ENCODE measurements at places on chromosomes 16 and 17.

- no peak for DNase-seq
- H3K4me1 ChIP-seq: no peaks in the 10 kb centered on the region
- H3K27ac ChIP-seq: no peak overlapping the region
- no peaks in the 10 kb centered on the region for H3K27me3 ChIP-seq
Measured at GRCh38 chr17:69590671-69591070, 176.2 kb downstream of the MAP2K6 start.

DNA sequence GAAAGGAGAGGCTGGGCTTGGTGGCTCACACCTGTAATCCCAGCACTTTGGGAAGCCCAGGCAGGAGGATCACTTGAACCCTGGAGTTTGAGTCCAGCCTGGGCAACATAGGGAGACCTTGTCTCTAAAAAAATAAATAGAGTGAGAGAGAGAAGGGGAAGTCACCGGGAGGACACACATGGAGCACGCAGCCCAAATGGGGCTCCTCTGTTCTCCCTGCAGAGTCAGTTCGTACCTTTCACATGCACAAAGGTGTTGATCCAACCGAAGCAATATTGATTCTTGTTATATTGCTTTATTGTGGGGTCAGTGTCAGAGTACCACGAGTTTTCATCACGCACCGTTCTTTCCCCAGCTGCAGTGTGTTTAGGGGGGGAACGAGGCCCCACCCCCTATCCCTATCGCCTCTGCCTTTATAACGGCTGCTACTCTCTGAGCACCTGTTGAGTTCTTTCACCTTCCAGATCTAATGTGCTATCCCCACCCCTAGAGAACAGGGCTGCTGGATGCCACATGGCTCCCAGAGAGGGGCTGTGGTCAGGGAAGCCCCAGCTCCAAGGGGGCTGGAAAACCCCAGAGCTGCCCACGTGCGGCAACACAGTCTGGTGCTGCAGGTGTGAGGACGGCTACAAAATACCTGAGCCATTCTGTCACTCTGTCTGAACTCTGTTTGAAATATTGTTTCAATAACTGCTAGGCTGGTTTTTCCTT lies 1.0 kb upstream of the TMEM235 start:
- no peak overlapping the region for H3K4me3 ChIP-seq
- H3K36me3 ChIP-seq: no peaks in the 10 kb centered on the region
- no peak for DNase-seq
- no peaks in the 10 kb centered on the region for H3K4me1 ChIP-seq

- DNase-seq: no peak
- H3K27ac ChIP-seq: no peak overlapping the region
- peaks cover 21% of the 10 kb centered on the region for H3K4me1 ChIP-seq
- H3K4me3 ChIP-seq: no peak overlapping the region
Measured at GRCh38 chr16:85677383-85677967, 11.3 kb downstream of the GINS2 start.

DNA sequence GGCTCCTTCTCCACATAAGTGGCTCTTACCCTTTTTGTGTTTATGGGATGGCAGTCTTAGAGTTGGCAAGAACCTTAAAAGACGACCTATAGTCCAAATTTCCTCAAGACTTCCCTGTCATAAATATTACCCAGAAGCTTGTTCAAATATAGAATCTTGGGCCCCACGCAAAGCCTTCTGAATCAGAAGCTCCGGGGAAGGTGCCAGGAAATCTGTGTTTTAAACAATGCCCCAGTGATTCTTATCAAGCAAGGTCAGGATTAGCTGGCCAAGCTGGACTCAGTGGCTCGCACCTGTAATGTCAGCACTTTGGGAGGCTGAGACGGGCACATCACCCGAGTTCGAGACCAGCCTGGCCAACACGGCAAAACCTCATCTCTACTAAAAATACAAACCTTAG lies 85.7 kb downstream of the TIMM22 start:
- no peaks in the 10 kb centered on the region for H3K27me3 ChIP-seq
- no peaks in the 10 kb centered on the region for H3K4me1 ChIP-seq
- no peak overlapping the region for H3K27ac ChIP-seq
- H3K36me3 ChIP-seq: no peaks in the 10 kb centered on the region
- H3K4me3 ChIP-seq: no peak overlapping the region

GRCh38 chr17:58083491-58084316 lies 485 bp downstream of the DYNLL2 start:
- no peaks in the 10 kb centered on the region for H3K36me3 ChIP-seq
- peak; percentile 51 for DNase-seq
- peak overlapping the region; percentile 66 for H3K27ac ChIP-seq
- H3K4me1 ChIP-seq: peaks cover 19% of the 10 kb centered on the region
- H3K4me3 ChIP-seq: peak overlapping the region; percentile 95
- H3K27me3 ChIP-seq: no peaks in the 10 kb centered on the region

GRCh38 chr17:8153525-8153956 lies 1.3 kb upstream of the PER1 start:
- H3K27me3 ChIP-seq: no peaks in the 10 kb centered on the region
- peak overlapping the region; percentile 100 for H3K27ac ChIP-seq
- H3K4me1 ChIP-seq: peaks cover 41% of the 10 kb centered on the region
- DNase-seq: peak; percentile 90
- no peaks in the 10 kb centered on the region for H3K36me3 ChIP-seq

DNA sequence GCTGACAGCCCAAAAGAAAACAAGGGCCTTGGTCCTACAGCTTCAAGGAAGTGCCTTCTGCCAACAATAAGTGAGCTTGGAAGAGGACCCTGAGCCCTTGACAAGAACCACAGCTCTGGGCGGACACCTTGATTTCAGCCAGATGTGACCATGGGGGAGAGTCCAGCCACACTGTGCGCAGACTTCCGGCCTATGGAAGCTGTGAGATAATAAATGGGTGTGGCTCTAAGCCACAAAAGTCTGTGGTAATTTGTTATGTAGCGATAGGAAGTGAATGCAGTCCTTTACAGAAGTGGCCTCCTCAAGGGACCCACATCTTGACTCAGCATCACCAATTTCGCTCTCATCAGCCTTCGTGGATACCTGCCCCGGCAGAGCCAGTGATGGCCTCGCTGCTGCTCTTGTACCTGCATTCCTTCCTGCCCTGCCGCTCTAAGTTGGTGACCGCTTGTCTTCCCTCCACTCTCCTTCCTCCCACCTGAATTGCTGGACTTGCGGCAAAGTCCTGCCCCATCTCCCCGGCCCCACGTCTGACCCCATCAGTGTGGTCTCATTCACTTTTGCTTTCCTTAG lies 29.3 kb downstream of the PRSS54 start:
- H3K4me3 ChIP-seq: no peak overlapping the region
- no peak overlapping the region for H3K27ac ChIP-seq
- no peaks in the 10 kb centered on the region for H3K36me3 ChIP-seq
- DNase-seq: no peak
- H3K4me1 ChIP-seq: no peaks in the 10 kb centered on the region

GRCh38 chr16:53773150-53773846 lies 69.3 kb downstream of the FTO start:
- H3K4me1 ChIP-seq: peaks cover 11% of the 10 kb centered on the region
- DNase-seq: peak; percentile 40
- H3K27me3 ChIP-seq: no peaks in the 10 kb centered on the region
- H3K36me3 ChIP-seq: no peaks in the 10 kb centered on the region
- H3K27ac ChIP-seq: no peak overlapping the region

DNA sequence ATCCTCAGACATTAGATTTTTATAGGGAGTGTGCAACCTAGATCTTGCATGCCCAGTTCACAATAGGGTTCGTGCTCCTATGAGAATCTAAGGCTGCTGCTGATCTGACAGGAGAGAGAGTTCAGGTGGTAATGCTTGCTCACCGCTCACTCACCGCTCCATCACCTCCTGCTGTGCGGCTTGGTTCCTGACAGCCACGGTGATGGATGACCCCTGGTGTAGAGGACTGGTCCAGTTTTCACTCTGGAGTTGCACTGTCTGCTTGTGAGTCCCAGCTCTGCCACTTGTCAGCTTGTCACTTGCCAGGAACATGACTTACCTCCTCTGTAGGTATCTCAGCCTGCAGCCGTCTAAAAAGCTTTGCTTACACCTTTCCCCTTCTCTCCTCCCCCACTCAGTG lies 214.6 kb downstream of the SNX29 start:
- H3K4me3 ChIP-seq: no peak overlapping the region
- H3K27ac ChIP-seq: no peak overlapping the region
- no peaks in the 10 kb centered on the region for H3K36me3 ChIP-seq
- no peak for DNase-seq
- H3K4me1 ChIP-seq: no peaks in the 10 kb centered on the region
- H3K27me3 ChIP-seq: no peaks in the 10 kb centered on the region
